Progenitor cell of endocrine pancreas (in vitro differentiated cells): ENCODE measurements at places on chromosomes 1 and 21.

DNA sequence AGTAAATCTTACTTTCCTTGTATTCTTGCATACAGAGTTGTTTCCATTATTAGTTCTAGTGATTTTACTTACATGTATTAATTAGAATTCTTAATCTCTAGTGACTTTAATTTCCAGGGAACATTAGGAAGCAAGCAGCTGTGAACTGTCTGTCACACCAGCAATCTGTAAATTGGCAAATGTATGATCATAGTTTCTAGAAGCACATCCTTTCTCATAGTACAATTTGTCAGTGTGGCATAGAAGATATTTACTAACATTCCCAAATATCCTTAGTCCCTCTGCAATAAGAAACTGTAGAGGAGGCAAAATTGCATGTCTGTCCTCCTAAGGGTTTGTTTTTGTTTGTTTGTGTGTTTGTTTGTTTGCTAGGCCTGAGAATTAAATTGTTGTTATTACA is 17.0 kb upstream of the FMO1 start:
- no peak for DNase-seq

DNA sequence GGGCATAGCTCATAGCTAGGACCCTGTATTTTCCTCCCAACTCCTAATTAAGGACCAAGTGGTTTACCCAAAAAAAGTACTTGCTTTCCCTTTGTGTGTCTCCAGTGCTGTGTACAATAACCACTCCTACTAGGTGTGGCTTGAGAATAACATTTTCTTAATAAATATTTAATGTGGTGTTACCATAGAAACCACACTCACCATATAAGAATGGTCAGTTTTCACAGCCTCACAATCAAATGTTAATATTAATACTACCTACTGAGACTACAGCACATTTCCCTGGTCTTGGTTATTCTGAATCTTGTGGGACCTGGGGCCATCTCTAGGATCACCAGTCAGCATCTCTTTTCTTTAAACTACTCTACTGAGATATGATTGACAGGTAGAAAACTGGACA is 83.5 kb upstream of the BCAR3 start:
- DNase-seq: no peak

- DNase-seq: no peak
Measured at GRCh38 chr1:221045842-221046831, 166.9 kb downstream of the HLX start.

- DNase-seq: no peak
Measured at GRCh38 chr1:234226113-234226818, 147.0 kb upstream of the COA6 start.

GRCh38 chr1:225548140-225548857 is 104.6 kb downstream of the ENAH start:
- no peak for DNase-seq

DNA sequence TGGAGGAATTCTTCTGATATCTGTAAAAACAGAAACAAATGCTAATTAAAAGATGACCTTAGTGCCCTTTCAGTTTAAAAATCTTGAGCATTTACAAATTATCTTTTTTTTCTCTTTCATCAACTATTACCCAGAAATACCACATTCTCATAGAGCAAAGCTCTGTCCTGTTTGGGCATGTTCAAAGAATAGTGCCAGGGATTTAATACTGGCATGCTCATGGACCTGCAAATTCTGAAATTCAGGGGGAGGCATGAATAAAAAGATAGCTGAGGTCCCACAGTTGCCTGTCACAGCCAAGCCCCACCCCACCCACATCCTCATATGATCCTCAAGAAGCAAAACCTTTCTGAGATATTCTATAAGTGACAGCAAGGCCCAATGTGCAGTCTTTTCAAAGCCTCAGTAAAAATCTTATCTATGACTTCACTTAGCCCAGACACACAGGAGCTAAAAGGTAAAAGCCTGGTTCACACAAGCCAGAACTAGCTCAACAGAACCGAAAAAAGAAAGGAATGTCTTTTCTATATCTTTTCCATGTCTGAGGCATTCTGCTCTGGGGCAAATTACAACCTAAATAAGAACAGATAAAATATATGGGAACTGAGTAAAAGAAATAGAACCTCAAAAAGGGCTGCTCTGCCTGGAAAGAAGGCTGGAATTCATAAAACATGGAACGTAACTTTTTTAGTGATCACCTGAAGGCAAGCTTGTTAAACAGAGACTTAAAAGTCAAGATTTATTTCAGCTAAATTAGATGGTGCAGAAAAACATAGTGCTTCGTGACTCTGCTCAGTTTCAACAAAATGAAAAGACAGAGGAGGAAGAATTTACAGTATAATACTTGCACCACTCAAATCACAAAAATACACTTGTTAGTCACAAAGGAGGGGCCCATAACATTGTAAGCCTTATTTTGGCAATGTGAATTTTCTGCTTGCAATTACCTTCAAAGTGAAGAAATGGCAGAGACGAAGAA is 11.0 kb downstream of the WLS start:
- DNase-seq: no peak

DNA sequence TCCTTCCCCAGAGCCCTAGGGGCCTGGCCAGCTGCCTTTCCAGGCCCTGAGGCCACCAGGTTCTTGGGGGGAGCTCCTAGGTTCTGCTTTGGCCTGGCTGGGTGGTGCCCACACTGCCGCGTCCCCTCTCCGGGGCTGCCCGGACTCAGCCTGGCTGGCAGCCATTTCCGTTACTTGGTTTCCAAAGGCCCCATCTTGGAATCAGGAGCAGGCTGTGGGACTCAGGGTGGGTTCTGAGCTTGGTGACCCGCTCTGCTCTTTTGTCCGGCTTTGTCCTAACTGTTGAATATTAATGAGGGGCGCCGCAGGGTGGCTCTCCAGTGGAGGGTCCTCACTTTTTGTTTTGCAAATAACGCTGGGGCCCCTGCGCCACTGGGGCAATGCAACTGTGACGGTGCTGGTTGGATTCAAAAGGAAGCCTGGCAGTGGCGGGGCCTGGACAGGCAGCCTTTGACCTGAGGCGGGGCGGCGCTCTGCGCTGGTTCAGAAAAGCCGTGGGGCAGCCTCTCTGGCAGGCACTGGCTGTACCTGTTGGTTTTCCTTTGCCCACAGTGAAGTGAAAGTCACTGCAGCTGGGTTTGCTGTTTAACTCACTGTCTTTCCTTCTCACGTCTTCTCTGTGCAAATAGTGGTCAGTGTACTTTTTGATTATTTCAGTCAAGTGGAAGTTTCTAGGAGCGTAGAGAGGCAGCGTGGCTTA is 20.2 kb downstream of the SKI start:
- no peak for DNase-seq

DNA sequence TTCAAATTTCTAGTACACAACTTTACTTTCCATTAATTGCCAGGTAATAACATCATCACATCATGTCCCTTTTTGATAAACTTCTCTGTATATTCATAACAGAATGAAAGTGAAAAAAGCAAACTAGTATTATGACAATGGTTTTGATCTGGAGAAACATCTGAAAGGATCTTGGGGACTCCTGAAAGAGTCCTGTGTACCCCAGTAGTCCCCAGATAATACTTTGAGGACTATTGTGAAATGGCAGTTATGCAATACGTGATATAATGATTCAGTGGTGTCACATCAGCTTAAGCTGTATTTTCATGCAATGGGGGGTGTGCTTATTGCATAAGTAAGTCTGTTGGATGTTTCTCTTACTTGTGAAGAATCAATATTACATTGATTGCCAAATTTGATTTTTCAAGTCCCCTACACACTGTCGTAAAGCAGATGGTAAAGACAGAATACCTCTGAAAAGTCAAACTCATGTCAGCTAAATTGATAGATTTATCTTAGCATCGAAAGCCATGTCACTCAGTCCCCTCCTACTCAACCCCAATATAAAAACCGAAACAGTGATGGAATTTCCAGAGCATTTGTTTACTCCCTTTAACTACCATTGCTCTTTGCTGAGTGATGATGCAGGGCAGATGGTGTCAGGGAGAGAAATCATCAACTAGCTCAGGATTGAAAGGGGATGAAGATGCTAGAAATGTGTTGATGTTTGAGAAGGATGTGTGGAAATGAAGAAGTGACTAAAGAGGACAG is 146.7 kb upstream of the C1orf105 start:
- no peak for DNase-seq

DNA sequence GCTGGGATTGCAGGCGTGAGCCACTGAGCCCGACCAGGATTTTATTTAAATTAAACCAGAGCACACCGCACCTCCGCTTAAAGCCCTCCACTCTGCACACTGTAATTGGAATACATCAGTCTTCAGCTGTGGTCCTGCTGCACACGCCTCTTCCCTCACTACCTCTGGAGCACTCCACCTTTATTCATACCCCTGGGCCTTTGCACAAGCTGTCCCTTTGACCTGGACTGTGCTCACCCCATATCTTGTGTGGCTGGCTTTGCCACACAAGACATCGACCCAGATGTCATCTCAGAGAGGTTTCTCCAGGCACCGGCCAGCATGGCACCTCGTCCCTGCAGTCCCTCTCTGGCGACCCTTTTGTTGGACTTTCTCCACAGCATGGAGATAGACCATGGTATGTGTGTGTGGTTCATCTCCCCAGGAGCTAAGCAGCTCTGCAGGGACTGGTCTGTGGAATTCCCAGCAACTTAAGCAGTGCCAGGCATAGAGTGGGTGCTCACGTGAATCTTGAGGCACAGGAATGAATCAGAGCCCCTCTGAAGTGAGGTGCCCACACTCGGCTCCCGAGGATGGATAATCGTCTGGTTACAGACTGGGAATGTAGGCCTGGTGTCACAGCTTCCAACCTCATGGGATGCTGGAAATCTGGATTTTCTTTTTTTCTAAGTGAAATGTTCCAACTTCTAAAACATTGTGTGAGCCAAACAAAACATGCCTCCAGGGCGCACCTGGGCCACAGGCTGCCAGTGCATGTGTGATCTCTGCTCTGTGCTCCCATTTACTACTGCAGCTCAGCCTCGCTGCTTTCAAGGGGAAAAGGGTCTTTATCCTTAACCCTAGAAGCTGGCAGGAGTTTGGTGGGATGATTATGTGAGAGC is 61.9 kb downstream of the EVA1C start:
- no peak for DNase-seq
